ENCODE measurements at places on chromosomes 6 and 20.

DNA sequence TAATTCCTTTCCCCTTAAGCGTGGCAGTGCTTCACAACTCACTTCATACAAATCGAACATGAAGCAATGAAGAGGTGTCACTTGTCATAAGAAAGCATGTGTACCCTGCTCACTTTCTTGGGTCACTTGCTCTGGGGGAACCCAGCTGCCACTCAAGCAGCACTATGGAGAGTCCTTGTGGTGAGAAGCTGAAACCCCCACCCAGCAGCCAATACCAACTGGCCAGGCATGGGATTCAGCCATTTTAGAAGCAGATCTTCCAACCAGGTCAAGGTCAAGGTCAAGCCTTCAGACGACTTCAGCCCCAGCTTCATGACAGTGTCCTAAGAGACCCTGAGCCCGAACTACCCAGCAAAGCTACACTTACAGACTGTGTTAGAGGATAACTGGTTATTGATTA, 62.8 kb downstream of the PSMB1 start:
- no peak for DNase-seq

DNA sequence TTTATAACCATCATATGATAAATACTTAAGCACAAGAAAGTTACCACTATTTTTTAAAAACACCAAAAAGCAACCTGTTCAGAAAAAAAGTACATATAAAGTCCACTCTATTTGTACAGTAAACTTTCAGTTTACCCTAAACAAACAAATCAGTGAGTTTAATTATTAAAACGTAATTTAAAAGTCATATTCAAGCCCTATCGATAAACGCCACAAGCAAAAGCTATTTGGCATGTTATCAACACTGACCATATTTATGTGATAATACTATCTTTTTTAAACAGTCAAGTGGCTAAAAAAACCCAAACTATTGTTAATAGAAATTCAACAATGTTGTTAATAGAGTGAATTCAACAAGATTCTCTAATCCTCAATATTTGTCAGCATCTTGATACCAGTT, 1.9 kb downstream of the KATNA1 start:
- no peak for DNase-seq

DNA sequence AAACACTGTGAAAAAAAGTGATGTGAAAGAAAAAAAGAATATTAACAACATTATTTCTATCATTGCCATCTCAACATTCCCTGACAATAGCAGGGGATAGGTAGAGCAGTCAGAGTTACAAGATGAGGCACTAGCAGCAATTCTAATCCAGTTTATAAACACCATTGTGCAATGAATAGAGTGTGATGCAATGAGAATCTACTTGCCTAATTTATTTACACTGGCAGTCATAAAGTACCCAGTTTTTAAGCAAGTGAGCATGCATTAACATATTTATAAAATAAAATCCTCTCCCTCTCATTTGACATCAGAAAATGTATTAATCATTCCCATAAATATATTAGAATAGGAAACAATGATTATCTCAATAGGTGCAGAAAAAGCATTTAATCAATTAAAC, 2.5 kb upstream of the MANEA start:
- DNase-seq: no peak

- peak; percentile 12 for DNase-seq
These were observed 81.9 kb downstream of the GJA10 start for GRCh38 chr6:89975991-89976693.

DNA sequence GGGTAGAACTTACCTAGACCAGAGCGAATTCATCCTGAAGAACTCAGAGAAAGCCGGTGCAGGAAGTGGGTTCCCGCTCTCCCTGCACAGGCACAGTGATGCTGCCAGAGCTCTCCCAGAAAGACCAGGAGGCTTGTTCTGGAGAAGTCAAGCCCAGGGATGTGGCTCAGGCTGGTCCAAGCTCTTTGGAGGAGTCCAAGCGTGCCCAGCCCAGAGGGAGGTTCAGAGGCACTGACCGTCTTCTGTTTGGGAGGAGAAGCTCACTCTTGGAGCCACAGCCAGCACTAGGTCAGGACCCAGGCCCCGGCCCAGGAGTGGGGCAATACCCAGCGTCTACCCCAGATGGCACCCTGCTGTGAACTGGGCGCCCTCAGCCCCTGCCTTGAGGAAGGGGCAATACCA, 1.5 kb upstream of the PMEPA1 start:
- DNase-seq: no peak

GRCh38 chr6:119479860-119480655, 130.5 kb upstream of the MAN1A1 start:
- DNase-seq: peak; percentile 10

DNA sequence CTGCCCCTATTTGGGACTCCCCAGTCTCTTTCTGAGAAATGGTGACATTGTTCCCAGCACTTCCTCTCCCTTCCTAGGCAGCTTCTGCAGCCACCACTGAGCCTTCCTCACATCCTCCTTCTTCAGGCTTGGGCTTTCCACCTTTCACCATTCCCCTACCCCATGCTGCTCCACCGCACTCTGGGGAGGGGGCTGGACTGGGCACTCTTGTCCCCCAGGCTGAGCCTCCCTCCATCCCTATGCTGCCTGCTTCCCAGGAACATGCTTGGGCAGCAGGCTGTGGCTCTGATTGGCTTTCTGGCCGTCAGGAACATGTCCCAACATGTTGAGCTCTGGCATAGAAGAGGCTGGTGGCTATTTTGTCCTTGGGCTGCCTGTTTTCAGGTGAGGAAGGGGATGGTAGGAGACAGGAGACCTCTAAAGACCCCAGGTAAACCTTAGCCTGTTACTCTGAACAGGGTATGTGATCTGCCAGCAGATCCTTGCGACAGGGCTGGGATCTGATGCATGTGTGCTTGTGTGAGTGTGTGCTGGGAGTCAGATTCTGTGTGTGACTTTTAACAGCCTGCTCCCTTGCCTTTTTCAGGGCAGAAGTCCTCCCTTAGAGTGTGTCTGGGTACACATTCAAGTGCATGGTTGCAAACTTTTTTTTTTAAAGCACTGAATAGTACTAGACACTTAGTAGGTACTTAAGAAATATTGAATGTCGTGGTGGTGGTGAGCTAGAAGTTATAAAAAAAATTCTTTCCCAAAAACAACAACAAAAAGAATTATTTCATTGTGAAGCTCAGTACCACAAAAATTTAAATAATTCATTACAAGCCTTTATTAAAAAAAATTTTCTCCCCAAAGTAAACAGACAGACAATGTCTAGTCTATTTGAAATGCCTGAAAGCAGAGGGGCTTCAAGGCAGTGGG, 2.1 kb upstream of the CDKN1A start:
- peak; percentile 48 for DNase-seq

DNA sequence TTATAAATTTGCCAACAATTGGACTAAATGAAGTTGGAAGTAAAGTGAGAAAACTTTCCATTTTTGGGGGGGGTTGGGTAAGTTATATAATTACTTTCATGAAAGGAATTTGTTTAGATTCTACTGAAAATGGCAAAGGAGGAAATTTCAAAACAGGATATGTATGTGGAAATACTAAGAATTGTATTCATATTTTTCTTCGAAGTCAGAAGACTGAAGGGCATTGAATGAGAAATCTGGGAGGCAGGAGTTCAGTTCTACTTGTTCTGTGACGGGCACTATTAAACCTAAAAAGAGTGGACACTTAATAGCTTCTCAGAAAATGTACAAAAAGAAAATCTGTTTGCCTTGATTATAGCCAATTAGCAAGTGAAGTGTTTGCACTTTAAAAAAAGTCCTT, 114.7 kb downstream of the PRIM2 start:
- no peak for DNase-seq

- no peak for DNase-seq
These were observed 55.0 kb downstream of the FOXA2 start for GRCh38 chr20:22529150-22530019.

DNA sequence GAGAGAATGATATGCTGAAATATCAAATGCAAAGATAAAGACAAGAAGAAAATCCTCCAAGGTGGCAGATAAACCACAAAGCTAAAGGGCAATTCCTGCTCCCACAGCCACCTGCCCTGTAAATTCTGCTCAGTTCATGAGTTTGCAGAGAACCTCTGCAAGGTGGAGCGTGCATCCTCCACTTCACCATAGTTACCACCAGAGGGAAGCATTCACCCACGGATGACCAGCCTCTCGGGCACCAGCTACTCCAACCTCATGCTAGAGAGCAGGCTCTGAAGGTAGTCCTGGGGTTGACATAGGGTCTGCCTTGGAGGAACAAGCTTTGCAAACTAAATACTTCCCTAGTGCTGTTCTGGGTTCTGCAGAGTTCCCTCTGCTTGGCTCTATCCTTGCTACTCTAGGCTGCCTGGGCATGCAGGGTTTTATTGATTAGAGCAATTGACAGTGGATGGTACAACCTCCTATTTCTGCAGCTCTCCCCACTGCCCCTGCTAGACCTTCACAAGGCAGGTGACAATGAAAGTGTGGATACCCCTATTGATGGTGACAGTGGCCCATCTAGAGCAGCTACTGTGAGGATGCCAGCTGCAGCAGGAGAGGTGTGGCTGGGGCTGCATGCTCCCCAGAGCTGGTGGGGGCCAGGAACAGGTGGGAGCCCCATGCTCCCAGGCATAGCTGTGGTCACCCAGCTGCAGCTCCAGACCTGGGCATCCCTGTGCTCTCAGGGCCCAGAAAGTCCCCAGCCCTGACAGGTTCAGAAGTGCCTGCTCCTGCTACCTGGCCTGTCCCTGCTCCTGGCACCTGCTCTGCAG, 51.1 kb downstream of the GGTLC1 start:
- DNase-seq: peak; percentile 67

DNA sequence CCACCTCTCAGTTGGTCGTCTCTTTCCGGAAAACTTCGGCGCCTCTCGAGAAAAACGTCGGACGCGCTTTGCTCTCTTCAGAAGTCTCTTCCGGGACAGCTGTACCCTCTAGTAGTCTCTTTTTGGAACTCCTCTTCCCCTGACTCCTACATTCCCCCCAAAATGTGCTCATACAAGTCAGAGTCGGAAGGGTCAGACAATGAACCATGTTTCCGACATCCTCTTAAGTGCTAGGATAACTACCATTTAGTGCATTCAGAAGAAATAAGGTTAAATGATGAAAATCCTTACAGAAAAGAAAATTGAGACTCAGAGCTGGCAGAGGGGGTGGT, 476 bp upstream of the TP53RK start:
- no peak for DNase-seq

DNA sequence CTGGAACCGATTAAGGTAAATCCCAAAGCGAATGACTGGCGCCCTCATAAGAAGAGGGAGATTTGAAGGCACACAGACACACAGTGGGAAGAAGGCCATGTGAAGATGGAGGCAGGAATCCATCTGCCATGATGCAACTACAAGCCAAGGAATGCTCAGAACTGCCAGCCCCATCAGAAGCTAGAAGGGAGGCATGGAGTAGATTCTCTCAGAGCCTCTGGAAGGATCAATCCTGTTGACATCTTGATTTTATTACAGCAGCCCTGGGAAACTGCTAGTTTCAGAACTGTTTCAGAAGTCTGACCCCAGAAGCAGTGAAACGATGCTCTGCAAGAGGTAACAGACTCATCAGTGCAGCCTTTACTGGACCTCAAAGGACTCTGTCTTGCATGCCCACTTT, 103.5 kb upstream of the GPR6 start:
- DNase-seq: no peak

DNA sequence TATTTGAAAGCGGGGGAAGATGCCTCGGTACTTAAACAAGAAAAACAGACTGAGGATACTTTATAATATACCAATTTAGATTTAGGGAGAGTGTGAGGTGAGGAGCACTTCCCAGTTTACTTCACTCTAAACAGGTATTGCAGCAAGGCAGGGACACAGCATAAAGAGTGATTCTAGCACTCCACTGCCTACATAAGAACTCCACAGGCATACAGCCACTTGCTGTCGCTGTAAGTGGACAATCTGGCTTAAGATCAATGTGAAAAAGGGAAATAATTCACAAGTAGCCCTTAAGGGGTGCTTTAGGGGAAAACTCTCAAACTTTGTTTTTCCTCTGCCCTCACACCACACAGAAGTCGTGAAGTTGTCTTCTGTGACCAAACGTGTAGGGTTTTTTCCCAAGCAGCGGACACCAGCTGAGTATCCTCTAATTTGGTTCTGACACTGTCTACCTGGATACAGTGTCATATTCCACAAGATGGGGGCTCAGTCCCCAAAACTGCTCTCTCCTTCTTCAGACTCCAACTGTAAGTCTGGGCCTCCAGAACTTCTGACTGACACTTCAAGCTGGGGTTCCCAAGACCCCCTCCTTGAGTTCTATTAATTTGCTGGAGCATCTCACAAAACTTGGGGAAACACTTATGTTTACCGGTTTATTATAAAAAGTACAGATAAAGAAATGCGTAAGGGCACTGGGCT, 9.3 kb downstream of the ADNP start:
- DNase-seq: no peak

GRCh38 chr6:159156089-159156488, 13.1 kb upstream of the FNDC1 start:
- DNase-seq: no peak

DNA sequence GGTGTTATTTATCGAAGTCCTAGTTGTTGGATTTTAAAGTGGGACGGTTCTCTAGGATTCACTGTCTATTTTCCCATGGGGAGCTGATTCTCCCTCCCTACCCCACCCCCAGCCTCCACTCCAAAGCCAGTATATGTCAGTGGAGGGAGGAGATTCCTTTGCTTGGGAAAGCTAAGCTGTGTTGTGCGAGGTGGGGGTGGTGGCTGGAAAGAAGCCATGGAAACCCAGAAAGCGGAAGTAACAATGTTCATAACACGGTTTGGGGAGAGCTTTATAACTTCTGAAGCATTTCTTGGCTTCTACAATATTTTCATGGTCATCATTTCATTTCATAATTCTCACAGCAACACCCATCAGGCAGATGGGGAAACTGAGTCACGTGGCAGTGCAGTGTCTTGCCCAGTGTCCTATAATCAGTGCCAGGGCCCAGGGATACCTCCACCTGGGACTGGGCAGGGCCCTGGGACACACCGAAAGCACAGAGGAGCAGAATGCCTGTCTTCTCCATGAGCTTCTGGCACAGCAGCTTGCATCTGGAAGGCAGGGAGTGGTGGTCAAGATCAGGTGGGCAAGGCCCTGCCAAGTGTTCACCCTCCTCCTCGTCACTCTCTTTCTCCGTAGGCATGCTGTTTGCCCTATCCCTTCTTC, 4.5 kb downstream of the SUN5 start:
- no peak for DNase-seq

DNA sequence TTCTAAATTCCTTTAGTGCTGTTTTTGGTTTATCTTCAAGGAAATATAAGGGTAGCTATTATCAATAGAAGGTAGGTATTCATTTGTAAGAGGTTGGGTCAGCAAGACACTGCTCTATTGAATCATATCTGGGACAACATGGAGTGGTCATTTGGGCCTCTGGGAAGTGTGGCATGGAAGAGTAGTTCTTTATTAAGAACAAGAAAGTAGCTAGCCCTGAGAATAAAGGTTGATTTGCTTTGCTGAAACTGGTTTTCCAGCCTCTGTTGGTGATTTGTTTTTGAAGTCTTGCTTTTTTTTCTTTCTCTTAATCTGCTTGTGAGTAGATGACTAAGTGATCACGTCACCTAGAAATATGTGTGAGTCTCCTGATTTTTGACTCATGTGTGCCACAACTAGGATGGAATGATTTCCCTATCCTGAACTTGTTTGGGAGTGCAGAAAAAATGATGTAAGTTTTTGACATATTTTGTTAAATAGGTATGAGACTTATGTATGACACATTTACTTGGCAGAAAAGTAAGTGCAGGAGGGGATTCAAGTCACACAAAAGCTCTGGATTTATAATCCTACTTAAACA, 381.8 kb downstream of the CENPW start:
- no peak for DNase-seq

GRCh38 chr6:155330922-155331321, 16.6 kb upstream of the TFB1M start:
- no peak for DNase-seq

GRCh38 chr20:48002517-48002970, 217.3 kb upstream of the SULF2 start:
- no peak for DNase-seq

- no peak for DNase-seq
These were observed 38.0 kb downstream of the BFSP1 start for GRCh38 chr20:17493173-17493572.
